Posterior vena cava (tissue), 2 donors: ENCODE measurements at places on chromosomes 5 and 9.
A peak's percentile ranks its signal among the peaks of the same experiment; 100 is the strongest.

- DNase-seq: no peak
These were observed 13.6 kb upstream of the GAS1 start for GRCh38 chr9:86960938-86961337.

DNA sequence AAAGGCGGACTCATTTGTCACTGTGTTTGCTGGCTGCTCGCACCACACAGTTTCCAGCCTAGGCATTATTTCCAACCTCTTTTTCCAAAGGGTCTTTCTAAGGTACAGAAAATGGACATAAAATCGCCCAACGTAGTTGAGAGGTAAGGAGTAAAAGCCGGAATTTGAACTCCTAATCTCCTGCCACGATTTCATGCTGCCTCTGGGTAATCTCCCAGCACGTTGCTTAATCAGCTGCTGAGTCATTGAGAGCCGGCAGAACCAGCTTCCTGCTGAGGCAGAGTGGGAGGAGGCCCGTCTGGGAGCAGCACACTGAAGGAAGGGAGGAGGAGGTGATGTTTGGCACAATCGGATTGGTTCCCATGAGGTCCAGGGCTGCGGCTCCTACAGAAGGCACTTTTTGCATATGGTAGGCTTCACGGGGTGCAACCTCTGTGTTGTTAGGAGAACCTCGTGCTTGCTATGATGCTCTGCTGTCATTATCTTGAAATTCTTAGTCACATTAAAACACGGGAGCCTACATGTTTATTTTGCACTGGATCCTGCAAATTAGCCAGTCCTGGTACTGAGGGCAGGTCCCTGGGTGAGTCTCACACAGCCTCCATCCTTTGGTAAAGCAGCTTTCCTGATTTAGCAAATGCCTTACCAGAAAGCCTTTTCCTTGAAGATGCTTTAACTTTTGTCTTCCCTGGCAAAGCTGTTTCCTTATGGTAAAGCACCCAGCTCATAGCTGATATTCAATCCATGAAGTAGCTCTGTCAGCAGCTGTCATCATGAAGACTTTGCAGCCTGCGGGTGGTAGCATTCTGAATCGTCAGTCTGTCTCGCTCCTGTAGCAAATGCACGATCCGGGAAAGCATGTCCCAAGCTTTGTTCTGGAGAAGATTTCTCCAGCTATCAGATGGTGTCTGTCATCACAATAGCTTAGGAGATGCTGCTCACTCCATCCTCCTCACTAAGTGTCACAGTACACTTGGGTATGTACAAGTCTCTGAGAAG is 191.6 kb upstream of the MSX2 start:
- DNase-seq: peak; percentile 92

- DNase-seq: no peak
These were observed 469.4 kb downstream of the RASEF start for GRCh38 chr9:82593501-82593900.

DNA sequence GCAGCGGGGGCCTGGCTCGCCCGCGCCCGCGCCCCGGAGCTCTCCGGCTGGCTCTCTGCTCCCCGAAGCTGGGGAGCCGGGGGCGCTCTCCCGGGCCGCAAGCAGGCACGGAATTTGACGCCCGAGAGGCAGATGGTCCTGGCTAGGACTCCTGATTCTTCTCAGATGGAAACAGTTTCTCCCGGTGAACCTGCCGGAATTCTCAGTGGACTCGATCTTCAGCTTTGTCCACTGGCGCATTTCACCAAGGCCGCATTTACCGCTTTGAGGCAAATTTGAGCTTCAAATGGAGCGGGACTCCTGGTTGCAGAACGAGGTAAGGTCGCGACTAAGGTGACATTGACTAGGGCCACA is 305.7 kb upstream of the KCNN2 start:
- no peak for DNase-seq

GRCh38 chr9:16668734-16669295 is 201.7 kb downstream of the BNC2 start:
- no peak for DNase-seq

- no peak for DNase-seq
These were observed 97.3 kb downstream of the OXCT1 start for GRCh38 chr5:41772785-41773442.

- peak; percentile 91 for DNase-seq
These were observed 26.3 kb downstream of the GSN start for GRCh38 chr9:121294151-121294743.

DNA sequence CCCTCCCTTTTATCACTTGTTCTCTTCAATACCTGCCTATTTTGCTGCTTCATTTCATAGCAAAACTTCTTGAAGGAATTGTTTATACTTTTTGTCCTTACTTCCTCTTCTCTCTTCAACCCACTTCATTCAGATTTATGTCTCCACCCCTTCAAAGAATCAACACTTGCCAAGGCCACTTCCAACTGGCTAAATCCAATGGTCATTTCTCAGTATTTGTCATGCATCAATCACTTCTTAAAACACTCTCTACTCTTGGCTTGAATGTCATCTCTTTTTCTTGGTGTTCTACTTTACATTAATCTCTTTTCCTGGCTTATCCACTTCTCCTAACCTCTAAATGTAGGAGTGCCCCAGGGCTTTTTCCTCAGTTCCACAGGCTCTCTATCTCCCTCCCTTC is 8.3 kb upstream of the FCHO2 start:
- DNase-seq: no peak

DNA sequence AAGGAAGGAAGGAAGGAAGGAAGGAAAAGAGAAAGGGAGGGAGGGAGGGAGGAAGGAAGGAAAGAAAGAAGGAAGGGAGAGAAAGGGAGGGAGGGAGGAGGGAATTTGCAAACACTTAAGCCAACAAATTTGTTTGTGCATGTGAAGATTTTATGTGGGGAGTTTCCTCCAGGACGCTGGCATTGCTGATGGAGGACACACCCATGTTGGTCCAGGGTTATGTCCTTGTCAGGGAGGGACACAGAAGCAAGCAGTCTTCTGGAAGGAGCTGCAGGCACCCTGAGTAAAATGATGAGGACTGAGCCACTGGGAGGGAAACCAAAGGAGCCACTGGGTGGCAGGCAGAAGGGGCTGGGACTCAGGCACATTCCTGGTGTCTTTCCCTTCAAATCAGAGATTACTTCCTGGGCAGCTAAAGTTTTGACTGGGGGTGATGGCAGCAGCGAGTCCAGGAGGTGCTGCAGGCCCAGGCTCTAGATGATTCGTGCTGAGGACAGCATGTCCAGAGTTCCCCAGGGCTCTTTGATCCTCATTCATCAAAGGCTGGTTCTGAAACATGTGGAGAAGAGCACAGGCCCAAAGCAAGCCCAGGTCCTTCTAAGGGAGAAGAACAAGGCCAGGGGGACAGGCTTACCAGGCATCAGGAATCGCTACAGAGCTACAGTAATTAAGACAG is 109.2 kb downstream of the PAX5 start:
- no peak for DNase-seq

DNA sequence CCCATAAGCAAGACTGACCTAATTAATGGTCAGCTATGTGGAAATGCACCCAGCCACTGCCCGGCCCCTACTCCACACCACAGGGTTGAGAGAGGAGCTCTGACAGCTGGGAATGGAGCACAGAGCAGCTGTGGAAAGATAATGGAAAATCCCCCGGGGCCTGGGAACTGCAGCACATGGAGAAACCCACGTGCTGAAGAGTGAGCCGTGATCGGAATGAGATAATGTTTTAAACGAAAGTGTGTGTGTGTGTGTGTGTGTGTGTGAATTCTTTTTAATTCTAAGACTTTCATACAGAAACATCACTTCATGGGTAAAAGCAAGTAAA is 13.1 kb upstream of the SLC12A7 start:
- no peak for DNase-seq

GRCh38 chr5:124408738-124409453 is 337.5 kb downstream of the ZNF608 start:
- no peak for DNase-seq

GRCh38 chr9:133008824-133009223 is 22.0 kb upstream of the GTF3C5 start:
- no peak for DNase-seq

DNA sequence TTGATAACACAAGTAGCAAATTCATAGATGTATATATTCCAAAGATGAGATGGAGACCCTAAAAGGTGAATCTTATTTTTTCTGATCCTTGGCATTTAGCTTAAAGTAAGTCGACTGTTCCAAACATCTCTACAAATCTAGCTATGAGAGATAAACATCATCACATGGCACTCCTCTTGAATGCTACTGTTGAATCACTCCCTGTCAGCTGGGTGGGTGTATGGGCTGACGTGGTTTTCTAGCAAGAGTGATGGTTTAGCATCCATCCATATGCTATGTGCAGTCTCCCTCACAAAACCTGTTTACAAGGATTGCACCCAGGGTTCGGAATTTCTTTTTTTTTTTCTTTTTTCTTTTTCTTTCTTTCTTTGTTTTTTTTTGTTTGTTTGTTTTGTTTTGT is 13.8 kb downstream of the ACO1 start:
- no peak for DNase-seq

- no peak for DNase-seq
These were observed 158.3 kb downstream of the KCTD16 start for GRCh38 chr5:144328980-144329379.

GRCh38 chr5:37720550-37720952 is 119.3 kb downstream of the GDNF start:
- no peak for DNase-seq
